Suppressor macrophage treated with lipopolysaccharide for 4 hours (primary cell): ENCODE measurements at places on chromosomes 11 and 22.

GRCh38 chr11:110832539-110832938 lies 120.3 kb upstream of the ARHGAP20 start:
- no peak for DNase-seq

- no peak for DNase-seq
Measured at GRCh38 chr11:57942808-57943207, 80.9 kb upstream of the OR9Q1 start.

DNA sequence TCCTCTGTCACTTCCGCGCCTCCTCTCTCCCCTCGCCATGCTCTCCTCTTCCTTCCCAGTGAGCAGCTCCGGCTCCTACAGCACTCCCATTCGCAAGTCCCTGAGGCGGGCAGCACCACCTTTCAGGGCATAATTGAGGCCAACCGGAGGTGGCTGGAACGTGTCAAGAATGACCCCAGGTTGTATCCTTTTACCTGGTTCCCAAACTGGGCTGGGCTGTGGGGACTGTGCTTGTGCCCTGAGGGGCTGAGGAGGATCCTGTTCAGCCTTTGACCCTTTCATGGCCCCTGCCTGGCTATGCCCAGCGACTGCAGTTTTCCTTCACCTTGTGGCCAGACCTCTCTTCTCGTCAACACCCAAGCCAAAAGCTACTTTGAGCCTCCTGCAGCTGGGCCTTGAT lies 84.1 kb downstream of the CEP164 start:
- no peak for DNase-seq

- no peak for DNase-seq
Measured at GRCh38 chr11:133579165-133580031, 47.1 kb upstream of the OPCML start.

DNA sequence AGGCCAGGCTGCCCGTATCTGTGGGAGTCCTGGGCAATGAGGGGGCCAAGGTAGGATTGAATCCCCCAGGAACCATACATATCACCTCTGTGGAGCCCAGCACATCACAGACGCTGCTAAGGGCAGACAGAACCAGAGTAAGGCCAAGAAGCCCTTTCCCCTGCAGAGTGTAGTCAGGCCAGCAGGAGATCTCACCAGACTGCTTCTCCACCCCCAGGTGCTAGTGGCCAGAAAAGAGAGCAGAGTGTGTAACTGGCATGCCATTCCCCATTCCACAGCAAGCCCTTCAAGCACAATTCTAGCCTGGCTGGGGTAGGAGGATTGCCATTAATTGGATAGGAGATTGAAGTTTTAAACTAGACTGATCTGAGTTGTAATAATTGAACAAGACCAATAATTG lies 28.0 kb upstream of the FCHSD2 start:
- DNase-seq = no peak

DNA sequence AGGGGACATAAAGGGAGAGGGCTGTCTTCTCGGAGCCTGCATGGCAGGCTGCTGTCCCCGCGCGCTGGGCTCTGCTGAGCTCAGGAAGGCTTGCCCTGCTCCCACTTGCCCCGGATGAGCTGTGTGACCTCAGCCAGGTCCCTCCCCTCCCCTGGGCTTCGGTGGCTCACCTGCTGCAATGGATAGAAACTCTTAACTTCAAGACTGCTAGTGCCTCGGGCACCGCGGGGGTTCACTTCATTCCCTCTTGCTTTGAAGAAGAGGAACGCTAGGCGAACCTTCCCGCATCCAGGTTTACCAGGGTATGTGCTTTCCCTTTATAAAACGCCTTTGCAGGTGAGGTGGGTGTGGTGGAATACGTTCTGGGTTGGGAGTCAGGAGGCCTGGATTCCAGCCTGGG lies 115.0 kb downstream of the PHF21B start:
- no peak for DNase-seq

DNA sequence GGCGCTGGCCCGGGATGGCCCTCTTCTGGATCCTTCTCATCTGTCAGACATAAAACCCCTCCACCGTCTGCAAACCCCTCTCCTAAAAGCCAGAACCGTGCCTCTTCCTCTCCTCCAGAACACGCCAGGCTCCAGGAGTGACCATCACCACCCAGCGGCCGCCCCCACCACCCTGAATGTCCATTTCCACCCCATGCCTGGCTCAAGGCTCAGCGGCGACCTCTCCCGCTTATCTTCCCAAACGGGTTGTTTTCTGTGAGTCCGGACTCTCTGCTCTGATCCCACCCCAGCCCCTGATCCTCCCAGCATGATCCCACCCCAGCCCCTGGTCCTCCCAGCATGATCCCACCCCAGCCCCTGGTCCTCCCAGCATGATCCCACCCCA lies 37.6 kb downstream of the CELSR1 start:
- DNase-seq = no peak

- DNase-seq = no peak
Measured at GRCh38 chr22:32619614-32620426, 145.2 kb downstream of the FBXO7 start.

GRCh38 chr11:83760932-83761331 lies 474.8 kb upstream of the CCDC90B start:
- no peak for DNase-seq

- DNase-seq = no peak
Measured at GRCh38 chr22:48018346-48018745, 1255.9 kb downstream of the TBC1D22A start.

GRCh38 chr22:49691256-49691655 lies 136.4 kb downstream of the BRD1 start:
- DNase-seq = no peak

- no peak for DNase-seq
Measured at GRCh38 chr11:70185348-70186055, 17.6 kb upstream of the FADD start.

- DNase-seq = peak; percentile 57
Measured at GRCh38 chr11:128506999-128507611, 80.3 kb downstream of the ETS1 start.

GRCh38 chr11:115496892-115497291 lies 7.3 kb downstream of the CADM1 start:
- no peak for DNase-seq

DNA sequence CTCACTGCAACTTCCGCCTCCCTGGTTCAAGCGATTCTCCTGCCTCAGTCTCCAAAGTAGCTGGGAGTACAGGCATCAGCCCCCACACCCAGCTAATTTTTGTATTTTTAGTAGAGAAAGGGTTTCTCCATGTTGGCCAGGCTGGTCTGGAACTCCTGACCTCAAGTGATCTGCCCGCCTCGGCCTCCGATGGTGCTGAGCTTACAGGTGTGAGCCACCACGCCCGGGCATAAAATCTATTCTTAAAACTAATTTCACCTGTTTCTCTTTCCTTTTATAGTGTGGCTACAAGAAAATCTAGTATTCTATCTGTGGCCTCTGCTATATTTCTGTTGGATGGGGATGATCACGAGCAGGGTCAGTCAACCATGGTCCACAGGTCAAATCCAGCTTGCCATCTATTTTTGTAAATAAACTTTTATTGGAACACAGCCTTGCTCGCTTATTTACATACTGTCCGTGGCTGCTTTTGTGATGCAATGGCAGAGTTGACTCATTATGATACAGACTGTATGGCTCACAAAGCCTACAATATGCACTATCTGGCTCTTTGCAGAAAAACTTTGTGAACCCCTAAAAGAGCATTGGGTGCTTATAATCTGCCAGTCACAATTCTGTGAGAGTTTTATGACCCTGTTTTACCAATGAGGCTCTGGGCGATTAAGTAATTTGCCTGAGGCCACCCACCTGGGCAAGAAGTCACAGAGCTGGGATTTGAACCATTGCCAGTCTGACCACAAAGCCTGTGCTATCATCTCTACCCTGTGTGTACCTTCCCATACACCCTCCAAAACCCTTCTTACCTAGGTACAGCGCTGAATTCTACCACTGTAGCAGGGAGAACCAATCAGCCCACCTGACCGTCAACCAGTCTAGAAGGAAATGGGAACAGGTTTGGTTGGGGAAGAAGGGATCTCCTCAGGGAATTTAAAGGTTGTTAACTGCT lies 28.3 kb downstream of the SLC1A2 start:
- DNase-seq = peak; percentile 86

DNA sequence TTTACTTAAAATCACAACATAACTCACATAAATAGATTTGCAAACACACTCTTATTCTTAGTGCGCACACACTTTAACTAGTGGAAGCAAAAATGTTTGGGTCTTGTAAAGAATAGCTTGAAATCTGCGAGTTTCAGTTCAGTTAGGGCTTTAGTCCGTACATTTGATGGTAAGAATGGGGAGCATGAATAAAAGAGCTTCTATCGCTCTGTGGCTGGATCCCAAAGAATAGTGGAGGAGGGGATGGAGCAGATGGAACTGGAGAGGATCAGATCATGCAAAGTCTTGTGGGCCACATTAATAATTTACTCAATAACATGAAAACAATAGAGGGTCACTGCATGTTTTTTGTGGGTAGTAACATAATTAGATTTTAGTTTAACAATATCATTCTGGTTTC lies 44.3 kb downstream of the DNHD1 start:
- no peak for DNase-seq

GRCh38 chr11:114259124-114259526 lies 37.1 kb upstream of the NNMT start:
- DNase-seq = peak; percentile 3

DNA sequence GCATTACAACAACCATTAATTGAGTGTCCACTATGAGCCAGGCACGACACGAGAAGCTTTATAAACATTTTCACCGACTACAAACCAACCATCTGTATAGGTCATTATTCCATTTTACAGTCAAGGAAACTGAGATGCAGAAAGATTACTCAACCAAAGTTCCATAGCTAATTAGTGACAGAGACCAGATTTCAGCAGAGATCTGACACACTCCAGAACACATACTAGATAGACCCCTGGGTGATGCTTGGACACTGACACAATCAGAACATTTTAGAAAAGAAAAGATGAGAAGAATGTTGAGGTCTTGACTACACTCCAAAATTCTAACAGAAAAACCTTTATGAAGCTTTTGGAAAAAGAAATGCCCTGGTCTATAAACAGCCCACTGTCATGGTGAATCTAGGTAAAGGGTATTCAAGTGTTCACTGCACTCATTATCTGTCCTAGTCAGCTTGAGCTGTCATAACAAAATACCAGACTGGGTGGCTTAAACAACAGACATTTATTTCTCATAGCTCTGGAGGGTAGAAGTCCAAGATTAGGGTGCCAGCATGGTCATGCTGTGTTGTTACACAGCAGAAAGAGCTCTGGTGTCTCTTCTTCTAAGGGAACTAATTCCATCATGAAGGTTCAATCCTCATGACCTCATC lies 89.0 kb downstream of the RELT start:
- no peak for DNase-seq

DNA sequence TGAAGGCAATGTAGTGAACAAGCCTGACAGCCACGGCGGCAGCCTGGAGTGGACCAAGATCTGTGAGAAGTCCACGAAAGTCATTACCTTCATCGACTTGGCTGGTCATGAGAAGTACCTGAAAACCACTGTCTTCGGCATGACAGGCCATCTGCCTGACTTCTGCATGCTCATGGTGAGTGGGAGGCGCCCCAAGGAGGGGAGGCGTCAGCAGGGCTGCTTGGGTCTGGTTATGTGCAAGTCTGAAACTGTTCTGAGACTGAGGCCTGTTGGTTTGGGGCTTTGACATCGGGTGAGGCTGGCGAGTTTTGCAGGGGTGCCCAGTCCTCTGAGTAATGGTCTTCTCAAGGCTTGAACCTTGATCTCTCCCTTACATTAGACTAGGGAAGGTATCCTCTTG lies 11.1 kb downstream of the GTPBP1 start:
- no peak for DNase-seq

DNA sequence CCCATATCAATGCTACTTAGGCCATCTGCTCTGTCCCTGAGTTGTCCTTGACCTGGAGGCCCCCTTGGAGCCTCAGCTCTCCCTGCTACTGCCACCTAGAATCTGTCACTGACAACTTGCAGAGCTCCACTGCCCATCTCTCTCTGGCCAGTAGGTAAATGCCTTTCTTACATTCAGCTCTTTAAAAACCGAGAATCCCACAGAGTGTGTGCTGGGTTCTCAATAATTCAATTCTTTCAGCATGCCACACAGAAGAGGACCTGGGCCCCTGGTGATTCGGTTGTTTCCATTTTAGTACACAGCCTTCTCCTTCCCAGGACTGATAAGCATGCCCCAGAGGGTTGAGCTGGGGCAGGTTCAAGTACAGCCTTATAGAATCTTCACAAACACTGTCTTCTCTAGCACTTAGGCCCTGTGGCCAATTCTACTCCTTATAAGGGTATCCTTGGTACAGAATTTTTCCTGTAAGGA lies 22.0 kb upstream of the IPO7 start:
- DNase-seq = no peak

DNA sequence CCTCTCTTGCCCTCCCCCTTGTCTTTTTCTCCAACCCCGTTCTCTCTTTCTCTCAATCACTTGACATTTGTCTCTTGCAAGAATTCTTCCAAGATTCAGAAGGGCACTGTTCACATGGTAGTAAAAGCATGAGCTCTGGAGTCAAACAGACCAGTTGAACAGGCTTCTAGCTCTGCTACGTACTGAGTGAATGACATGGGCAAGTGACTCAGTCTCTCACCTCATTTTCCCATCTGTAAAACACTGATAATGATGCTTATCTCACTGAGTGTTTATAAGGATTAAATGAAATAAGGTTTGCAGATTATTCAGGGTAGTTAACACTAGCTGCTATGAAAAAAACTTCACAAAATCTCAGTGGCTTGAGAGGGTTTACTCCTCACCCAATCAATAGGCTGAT lies 5.9 kb upstream of the IL10RA start:
- no peak for DNase-seq

DNA sequence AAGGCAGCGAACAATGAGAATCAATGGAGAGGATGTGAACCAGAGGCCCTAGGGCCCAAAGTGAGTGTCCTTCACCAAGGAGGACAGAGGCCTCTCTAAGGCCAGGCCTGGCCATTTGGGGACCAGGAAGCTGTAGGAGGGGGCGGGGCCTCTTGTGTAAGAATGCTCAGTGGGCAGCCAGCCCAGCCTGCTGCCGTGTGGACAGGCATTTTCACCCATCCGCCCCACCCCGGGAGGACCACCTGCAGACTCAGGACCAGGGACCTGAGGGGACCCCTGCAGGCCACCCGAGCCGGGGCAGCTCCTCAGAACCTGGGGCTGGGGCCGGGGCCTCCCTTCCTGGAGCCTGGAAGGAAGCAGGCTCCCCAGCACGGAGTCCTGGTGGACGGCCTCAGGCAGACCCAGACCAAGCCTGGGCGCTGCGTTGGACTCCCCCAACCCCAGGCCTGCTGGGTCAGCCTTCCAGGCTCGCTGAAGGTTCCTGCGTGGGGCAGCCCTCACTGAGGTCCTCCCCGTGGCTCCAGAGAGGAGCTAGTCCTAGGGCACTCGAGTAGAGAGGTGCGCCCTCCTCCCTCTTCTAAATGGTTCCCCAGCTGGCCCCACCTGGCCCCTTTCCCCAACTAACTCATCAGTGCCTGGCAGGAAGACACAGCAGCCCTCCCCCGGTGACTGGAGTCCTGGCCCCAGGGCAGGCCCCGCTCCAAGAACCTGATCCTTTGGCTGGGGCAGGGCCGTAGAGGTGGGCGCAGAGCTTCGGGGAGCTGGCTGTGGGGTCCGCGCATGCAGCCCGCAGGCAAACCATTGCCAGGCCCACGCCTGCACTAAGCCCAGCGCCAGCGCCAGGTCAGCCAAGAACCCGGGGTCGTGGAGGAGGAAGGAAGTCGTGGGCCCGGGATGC lies 1.5 kb upstream of the TRABD start:
- DNase-seq = peak; percentile 57

GRCh38 chr22:20957683-20958431 lies 9.2 kb upstream of the AIFM3 start:
- DNase-seq = peak; percentile 57

- DNase-seq = no peak
Measured at GRCh38 chr22:48844056-48844675, 983.5 kb downstream of the BRD1 start.
